Endothelial cell of umbilical vein (primary cell): ENCODE measurements at places on chromosomes 2 and 18. TPM values are rescaled to one million over a fixed set of nuclear protein-coding genes. Genes with fewer than 3 reads are reported as not detected.

DNA sequence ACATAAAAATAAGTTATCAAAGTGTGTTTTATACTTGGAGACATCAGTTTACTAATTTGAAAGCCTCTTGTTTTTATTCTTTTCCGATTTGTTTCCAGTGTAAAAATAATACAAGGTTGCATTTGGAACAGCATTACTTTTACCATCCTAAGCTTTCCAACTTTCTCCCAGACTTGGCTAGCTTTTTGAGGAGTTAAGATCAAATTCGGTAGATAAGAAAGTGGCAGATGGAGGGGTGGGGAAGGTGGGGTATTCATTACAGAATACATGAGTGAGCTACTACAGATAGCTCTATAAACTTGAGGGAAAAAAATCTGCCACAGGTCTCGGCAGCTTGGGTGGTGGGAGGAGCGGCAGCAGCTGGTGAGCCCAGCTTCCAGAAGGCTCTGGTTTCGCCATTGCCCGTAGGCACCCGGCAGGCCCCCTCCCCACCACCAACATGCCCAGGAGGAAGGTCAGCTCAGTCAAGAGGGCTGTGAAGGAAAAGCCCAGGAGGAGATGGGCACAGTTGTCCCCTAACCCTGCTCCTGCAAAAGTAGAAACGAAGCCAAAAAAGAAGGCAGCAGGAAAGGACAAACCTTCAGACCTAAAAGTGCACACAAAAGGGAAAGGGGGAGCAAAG is 18.6 kb upstream of the RMC1 start:
- DNase-seq, result no peak

DNA sequence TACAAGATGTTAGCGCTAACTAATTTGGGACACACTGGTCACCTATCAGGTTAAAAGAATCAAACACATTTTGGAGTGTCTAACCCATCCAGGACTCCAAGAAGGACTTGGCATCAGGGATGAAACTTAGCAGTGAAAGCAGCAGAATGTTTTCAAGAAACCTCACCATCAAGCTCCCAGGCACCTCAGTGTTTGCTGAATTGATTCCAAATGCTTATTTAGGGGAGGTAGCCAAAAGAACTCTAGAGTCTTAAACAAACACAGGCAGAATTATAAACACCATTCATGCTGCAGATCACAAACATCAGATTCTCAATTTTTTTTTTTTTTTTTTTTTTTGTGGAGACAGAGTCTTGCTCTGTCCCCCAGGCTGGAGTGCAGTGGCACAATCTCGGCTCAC is 122.8 kb upstream of the UXS1 start:
- DNase-seq, result no peak

DNA sequence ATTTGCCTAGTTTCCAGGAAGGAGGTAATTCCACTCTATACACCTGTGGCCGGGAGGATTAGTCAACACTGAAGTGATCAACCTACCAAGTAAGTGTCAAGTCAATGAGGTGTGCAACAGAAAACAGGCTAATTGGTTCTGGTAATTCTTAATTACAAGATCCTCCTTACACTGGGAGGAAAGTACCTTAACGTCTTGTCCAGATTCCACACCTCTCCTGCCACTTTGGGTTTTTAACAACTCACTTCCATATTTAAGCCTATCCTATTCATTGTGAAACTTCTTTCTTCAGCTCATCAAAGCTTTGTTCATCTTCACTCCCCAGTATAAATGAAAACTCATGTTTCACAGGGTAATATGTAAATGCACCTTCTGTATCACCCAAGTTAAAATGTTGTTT is 22.0 kb upstream of the MAP4K4 start:
- no peak for DNase-seq

DNA sequence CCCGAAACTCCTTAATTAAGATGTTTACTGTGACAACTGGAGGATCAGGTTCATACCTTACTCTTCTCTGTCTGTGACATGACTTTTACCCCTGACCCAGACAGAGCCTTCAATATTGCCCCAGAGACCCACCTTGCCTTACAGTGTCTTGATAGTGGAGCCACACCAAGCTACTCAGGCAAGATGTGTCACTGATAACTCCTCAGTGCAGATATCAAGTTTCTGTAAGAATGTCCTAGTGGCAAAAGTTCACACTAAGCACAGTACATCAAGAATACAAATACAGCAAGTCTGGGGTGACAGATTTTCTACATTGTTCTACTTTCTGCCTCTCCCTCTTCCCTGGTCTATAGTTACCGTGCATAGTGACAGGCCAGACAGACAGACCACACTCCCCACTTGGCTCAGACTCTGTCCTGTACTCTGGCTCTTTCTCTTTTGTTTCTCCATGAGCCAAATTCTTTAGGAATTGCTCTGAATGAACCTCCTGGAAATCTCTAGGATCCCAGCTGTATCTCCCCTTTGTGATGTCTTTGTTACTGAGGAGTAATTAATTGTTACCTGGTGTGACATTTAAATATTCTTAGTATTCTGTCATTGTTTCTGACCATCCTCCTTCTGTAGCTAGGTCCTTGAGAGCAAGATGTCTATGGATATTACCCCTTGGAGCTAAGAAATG is 24.1 kb upstream of the APOB start:
- no peak for DNase-seq

Gene CNNM4
- 5.3 TPM in 2 replicates for total RNA-seq
